ENCODE measurements at places on chromosomes 1 and 21. TPM values are rescaled to one million over a fixed set of nuclear protein-coding genes. Genes with fewer than 3 reads are reported as not detected.

The KCNC4 gene
- 9.7 TPM for total RNA-seq

GRCh38 chr21:39479164-39479813 is 27.5 kb downstream of the SH3BGR start:
- DNase-seq = no peak
- H3K4me1 ChIP-seq = no peaks in the 10 kb centered on the region
- no peaks in the 10 kb centered on the region for H3K27me3 ChIP-seq
- H3K4me3 ChIP-seq = no peak overlapping the region
- no peaks in the 10 kb centered on the region for H3K36me3 ChIP-seq

The AMY2A gene
- total RNA-seq = not detected

The PDPN gene
- 4.8 TPM for total RNA-seq

- H3K36me3 ChIP-seq = peaks cover 26% of the 10 kb centered on the region
- H3K4me1 ChIP-seq = peaks cover 14% of the 10 kb centered on the region
- H3K27me3 ChIP-seq = peaks cover 21% of the 10 kb centered on the region
- H3K27ac ChIP-seq = peak overlapping the region; percentile 25
- peak overlapping the region; percentile 89 for H3K4me3 ChIP-seq
These were observed 123.9 kb upstream of the DPYD start for GRCh38 chr1:98044766-98045165.

- no peak for DNase-seq
- H3K27me3 ChIP-seq = peaks cover 5% of the 10 kb centered on the region
- no peak overlapping the region for H3K27ac ChIP-seq
- H3K4me1 ChIP-seq = peaks cover 26% of the 10 kb centered on the region
These were observed 3.2 kb upstream of the LAPTM5 start for GRCh38 chr1:30760596-30761324.

GRCh38 chr1:221742555-221743415 is 896 bp upstream of the DUSP10 start:
- peaks cover 14% of the 10 kb centered on the region for H3K36me3 ChIP-seq
- H3K4me1 ChIP-seq = peaks cover 21% of the 10 kb centered on the region
- DNase-seq = peak; percentile 88

The TSTD1 gene
- total RNA-seq = 24.2 TPM
